ENCODE measurements at places on chromosomes 7 and 10.

GRCh38 chr10:31584098-31584631 is 265.1 kb downstream of the ZEB1 start:
- peak; percentile 22 for DNase-seq

GRCh38 chr10:67978749-67979148 is 94.3 kb downstream of the SIRT1 start:
- no peak for DNase-seq

GRCh38 chr7:142583446-142583845 is 165.8 kb upstream of the PRSS1 start:
- no peak for DNase-seq

- DNase-seq = no peak
Observed at GRCh38 chr7:38187794-38188440, 9.9 kb downstream of the STARD3NL start.

- no peak for DNase-seq
Observed at GRCh38 chr10:133162178-133162909, 2.3 kb downstream of the KNDC1 start.

DNA sequence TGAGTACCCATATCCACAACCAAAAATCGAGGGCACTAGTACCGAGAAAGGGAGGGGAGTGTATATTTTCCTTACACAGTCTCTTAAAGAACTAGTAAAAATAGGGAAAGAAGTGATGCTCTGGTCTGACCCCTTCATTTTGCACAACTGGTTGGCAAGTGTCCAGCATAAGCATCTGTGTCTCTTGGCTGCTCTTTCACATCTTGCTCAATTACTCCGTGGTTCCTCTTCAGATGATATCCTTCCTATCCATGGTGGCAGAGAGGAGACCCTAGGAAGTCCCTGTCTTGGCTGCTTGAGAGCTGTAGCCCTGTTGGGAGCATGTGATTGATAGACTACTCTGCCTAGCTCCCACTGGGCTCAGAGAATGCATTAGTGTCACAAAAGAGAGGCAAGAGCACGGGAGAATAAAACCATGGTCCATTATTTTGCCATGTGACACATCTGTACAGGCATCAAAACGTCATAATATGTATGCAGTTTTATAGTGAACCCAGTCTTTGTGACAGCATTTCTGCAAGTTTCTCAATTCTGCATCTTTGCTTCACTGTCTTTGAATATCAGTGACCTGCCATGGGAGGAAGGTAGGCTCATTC is 111.8 kb upstream of the ANKRD1 start:
- peak; percentile 38 for DNase-seq

DNA sequence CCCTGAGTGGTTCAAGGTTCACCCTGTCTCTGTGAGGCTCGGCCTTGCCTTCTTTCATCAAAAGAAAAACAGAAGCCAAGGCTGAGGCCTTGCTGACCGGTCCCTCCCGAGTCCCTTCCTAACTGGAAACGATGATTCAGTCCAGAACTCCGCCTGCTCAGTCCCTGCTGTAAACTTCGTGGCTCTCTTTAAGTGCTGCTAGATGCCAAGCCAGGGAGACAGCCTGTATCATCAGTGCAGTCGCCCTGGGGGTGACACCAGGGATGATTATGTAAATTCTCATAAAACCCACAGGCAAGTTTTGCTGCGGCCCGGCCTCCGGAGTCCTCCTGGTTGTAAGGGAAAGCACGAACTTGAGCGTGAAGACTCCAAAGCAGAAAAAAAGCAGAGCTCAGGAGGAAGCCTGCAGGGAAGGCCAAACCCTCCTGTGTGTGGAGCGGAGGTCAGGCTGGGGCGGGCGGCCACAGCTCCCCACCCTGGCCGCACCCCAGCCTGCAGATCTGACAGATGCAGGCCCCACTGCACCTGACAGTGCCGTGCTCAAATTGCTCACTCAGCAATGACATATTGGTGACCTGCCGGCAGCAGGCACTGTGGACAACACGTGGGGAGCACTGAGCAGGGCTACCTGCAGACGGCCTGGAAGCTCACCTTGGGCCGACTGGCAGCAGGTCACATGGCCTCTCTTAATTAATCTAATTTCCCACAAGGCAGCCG is 123.4 kb downstream of the DYNC2I1 start:
- DNase-seq = no peak

DNA sequence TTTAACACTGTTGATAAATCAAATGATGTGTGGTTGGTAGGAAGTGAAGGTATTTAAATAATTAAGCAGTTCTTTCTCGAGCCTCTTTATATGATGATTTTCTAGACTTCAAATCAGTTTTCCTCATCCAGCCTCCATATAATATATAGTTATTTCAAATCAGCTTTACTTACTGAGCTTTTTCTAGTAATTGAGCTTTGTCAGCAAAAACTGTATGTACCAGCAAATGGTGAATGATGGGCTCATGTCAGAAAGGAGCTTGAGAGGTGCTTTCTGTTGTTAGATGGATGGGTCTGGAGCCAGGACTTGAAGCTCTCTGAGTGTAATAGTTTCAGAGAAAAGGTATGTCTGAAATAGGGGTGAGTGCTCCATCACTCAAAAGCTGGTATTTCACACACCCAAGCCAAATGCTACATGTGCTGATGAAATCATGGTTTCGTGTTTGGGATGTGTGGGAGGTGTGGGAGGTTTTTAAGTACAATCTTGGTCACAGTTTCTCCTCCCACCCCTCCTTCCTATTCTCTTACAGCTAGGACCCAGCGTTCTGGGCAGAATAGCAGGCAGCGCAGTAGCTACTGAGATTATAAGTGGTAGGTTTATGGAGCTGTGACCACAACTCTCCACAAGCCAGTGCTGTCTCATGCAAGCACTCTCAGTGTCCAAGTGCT is 55.8 kb downstream of the LRMDA start:
- no peak for DNase-seq

DNA sequence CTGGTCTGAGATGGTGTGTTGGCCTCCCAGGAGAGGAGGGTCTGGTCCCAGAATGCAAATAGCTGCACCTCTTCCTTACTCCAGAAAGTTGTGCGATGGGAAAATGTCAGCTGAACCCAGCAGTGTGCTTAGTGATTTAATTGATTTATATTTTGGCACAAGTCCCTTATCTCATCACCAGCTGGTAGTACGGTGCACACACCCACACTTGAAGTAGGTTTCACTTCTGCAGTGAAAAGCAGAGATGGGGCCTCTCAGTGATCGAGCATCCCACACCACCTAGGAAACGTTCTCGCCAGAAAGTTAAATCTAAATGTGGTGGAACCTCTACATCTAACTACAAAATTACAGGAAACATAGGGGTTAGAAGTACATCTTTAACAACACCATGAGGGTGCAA is 80.4 kb downstream of the UBE3C start:
- peak; percentile 44 for DNase-seq

DNA sequence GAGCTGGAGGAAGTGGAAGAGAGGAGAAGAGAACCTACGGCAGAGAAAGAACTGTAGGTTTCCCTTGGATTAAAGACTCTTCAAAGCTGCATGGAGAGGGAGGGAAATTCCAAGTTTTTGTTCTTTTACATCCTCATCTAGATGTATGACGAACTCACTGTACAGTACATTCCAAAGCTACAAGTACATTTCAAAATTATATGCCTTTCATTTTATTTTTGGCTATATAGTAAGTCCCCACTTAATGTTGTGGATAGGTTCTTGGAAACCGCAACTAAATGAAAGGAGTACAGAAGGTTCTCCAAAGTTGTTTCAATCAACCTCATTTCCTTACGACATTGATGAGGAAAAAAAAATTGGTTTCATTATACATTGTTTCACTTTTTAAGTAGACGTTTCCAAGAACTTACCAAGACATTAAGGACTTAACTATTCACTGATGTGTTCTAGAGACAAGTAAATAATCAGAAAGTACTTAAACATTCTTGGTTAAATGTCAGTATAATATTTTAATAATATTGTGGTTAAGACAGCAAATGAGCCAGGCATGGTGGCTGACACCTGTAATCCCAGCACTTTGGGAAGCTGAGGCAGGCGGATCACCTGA is 16.1 kb upstream of the JMJD1C start:
- no peak for DNase-seq

DNA sequence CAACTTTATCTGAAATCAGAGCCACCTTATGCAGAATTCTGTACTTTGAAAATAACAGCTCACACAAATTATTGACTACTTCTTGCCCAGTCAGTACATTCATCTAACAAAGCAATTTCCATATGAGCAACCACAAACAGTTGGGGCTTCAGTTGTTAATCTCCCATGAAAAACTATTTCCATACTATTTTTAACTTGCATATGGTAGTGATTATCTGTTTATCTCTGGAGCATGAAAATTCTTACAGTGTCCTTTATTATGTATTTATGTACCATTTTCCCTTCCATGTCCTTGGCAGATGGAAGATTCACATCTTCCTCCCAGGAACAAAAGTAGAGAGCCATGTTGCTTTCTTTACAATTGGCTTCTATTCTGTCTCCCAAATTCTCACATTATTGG is 285.7 kb downstream of the CRPPA start:
- no peak for DNase-seq

GRCh38 chr7:104264285-104264684 is 56.5 kb upstream of the ORC5 start:
- no peak for DNase-seq

Data from hematopoietic multipotent progenitor cell treated with erythropoietin and hydrocortisone succinate and interleukin-3 and kit ligand, for 6 days (in vitro differentiated cells).